Frontal cortex (tissue), 4 donors: ENCODE measurements at places on chromosomes 3 and 15. TPM values are rescaled to one million over a fixed set of nuclear protein-coding genes. Genes with fewer than 3 reads are reported as not detected.

The VGLL4 gene
- total RNA-seq = 83.2 TPM

The SKIL gene
- total RNA-seq = 160 TPM

The ALPK3 gene
- total RNA-seq = 0.82 TPM

The DET1 gene
- 8.2 TPM for total RNA-seq

The NEK11 gene
- 28.1 TPM for total RNA-seq

The MINAR1 gene
- 6.9 TPM for total RNA-seq

The ARHGAP31 gene
- 2.0 TPM for total RNA-seq

The PLSCR4 gene
- total RNA-seq = 5.7 TPM

The CELF6 gene
- 11.4 TPM for total RNA-seq

The FANCD2OS gene
- not detected for total RNA-seq

The RIOX2 gene
- total RNA-seq = 13.9 TPM

The TRPM1 gene
- not detected for total RNA-seq

The U2SURP gene
- total RNA-seq = 107 TPM

The IMPG2 gene
- total RNA-seq = 3.3 TPM

The GOLGA8J gene
- total RNA-seq = not detected

The SEMA5B gene
- 9.0 TPM for total RNA-seq

The CCDC191 gene
- total RNA-seq = 4.1 TPM
